Posterior cingulate gyrus (tissue), 11 donors: ENCODE measurements at places on chromosomes 12 and 14.

DNA sequence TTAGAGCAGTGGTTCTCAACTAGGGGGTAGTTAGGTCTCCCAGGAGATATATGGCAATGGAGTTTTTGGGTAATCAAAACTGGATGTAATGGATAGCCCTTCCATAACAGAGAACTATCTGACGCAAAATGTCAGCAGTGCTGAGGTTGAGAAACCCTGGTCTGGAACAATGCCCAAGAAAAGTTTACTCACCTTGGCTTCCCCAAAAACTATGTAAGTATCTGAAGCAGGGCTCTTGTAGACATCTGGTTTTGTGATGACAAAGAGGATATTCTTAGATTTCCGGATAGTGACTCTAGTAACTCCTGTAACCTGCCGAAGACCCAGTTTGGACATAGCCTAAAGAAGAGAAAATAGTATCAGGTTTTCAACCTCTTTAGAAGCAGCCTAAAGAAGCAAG, 11.8 kb downstream of the NACA start:
- no peak for DNase-seq

- no peak for DNase-seq
These were observed 423 bp downstream of the FGD6 start for GRCh38 chr12:95216711-95217376.

GRCh38 chr12:40202095-40203059, 22.4 kb upstream of the LRRK2 start:
- no peak for DNase-seq

DNA sequence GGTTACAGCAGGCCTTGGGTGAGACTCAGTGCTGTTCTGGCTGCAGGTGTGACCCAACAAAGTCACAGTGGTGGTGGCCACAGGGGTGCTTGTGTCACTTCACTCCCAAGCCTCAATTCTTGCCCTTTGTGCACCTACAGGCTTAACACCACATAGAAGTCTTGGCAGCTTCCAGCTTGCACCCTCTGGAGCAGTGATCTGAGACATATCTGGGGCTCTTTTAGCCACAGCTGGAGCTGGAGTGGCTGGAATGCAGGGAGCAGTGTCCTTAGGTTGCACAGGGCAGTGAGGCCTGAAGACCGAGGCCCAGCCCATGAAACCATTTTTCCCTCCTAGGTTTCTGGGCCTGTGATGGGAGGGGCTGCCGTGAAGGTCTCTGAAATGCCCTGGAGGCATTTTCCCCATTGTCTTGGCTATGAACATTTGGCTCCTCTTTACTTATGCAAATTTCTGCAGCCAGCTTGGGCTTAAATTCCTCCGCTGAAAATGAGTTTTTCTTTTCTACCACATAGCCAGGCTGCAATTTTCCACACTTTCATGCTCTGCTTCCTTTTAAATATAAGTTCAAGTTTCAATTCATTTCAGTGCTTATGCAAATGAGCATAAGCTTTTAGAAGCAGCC, 37.7 kb downstream of the ADAM21 start:
- no peak for DNase-seq

DNA sequence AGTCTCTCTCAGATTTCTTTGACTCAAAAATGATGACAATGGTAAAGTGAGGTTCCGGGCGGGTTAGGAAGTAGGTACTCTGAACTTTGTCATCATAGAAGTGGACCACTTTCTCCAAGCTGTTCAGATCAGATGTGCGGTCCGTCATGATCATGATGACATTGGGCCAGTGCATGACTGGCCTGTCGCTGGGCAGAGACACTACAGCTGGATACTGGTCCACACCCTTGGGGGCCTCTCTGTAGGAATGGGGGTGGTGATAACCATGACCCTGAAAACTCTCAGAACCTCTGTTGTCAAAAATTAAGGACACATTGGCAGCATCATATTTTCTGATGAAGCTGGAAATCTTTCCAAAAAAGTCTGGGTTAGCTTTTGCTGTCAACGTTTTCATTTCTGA, 28.2 kb downstream of the KICS2 start:
- no peak for DNase-seq
